ENCODE measurements at places on chromosomes 2 and 18.
A peak's percentile ranks its signal among the peaks of the same experiment; 100 is the strongest.

GRCh38 chr2:152335016-152335725, at the start of gene FMNL2:
FMNL2 (plus strand) TSS chr2:152335174.
- DNase-seq: peak; percentile 84

GRCh38 chr2:11720752-11721151, 25.7 kb upstream of the LPIN1 start:
- DNase-seq: no peak

- DNase-seq: no peak
Measured at GRCh38 chr18:28256166-28256565, 79.2 kb upstream of the CDH2 start.

- DNase-seq: no peak
Measured at GRCh38 chr2:157995117-157995516, 106.6 kb upstream of the UPP2 start.

DNA sequence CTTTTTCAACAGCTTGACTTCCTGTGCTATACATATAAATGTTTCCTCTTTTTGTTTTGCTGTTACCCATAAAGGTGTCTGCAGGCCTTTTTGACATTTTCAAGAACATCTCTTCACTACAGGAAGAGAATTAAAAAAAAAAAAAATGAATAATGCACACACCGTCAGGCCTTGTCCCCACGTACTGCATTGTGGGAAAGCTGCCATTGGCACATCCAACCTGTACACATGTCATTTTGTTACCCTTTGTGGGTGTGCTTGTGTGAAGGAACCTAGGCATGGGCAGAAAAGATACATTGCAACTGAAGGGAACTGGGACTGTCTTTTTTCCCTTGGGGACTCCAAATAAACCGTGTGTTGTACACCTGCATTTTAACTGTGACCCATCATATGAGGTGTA, 16.8 kb upstream of the TMEM37 start:
- DNase-seq: no peak

- no peak for DNase-seq
Measured at GRCh38 chr2:102147935-102148334, 5.4 kb downstream of the IL1R1 start.

GRCh38 chr18:28494151-28494550, 317.2 kb upstream of the CDH2 start:
- no peak for DNase-seq

DNA sequence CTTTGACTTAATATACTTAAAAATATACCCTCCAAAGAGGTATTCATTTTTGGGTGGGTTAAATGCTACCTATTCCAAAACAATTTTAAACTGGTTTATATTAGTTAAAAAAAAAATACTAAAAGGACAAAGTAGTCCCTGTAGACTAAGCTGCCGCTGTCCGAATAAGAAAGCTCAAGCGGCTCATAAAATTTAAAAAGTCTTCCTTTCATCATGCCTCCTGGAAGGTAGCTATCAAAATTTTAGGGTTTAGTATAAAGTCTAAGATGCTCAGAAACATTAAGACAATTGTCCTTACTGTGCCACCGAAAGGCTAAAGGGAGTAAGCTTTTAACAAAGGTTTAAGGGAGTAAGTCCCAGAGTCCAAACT, 440 bp upstream of the UGGT1 start:
- no peak for DNase-seq

- DNase-seq: peak; percentile 65
Measured at GRCh38 chr2:48449073-48449840, 80.7 kb upstream of the STON1 start.

- DNase-seq: no peak
Measured at GRCh38 chr2:200821686-200822245, 10.1 kb downstream of the BZW1 start.

DNA sequence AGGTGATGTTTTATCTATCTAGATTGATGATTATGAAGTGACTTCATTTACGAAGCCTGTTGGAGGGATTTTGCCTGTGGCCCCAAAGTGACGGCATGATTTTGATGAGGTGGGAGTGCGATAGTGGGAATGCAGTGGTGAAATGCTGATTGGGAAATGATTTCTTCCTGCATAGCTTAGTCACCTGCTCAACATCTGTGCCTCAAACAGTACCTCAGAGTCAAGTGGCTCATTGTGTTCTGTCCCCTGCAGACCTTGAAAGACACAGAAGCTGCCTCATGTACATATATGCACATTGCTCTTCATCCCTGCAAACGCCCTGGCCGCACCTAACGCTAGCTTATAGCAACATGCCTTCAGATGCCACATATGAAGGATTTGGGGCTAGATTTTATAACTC, 201.2 kb downstream of the TPGS2 start:
- no peak for DNase-seq

DNA sequence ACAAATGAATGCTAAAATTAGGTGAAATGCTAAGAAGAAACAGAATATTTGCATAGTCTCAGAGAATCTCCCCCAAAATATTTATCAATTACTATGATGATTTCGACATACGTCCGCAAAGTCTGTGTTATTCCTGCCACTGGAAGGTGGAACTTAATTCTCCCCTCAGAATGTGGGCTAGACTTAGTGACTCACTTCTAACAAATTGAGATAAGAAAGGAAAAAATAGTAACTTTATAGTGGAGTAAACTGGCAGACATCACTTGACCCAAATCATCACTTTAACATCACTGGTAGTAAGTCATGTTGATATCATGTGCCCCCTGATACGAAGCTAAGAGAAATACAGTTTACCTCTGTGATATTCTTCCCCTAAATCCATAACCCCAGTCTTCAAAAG, 23.5 kb downstream of the HADHB start:
- peak; percentile 15 for DNase-seq

GRCh38 chr2:138327967-138328366, 173.6 kb upstream of the SPOPL start:
- no peak for DNase-seq

DNA sequence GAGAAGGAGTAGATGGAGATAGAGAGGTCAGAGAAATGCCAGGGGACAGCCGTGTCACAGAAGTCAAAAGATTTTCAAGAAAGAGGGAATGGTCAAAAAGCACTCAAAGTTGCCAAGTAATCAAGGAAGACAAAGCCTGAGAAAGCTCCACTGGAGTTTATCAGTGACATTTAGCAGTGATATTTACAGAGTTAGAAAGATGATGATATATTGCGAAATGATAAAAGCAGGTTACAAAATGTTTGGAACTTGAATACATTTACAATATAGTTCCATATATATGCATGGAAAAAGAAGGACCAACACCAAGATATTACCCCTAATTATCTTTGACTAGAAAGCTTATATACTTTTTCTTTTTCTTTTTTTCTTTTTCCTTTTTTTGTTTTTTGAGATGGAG, 20.4 kb downstream of the ZNF2 start:
- DNase-seq: no peak

DNA sequence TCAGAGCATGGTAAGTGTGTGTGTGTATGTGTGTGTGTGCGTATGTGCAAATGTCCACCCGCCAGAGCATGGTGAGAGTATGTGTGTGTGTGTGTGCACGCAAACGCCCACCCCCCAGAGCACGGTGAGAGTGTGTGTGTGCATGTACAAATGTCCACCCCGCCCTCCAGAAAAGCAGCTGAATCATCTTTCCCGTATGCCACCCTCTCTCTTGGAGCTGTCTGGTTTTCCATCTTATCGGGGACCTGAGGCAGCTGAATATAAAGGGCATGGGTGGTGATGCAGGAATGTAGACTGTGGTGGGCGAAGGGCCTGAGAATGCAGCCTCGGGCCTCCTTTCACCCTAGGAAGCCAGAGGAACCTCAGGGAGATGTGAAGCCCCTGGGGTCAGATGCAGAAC, 66.9 kb downstream of the COPS7B start:
- DNase-seq: no peak

- peak; percentile 9 for DNase-seq
Measured at GRCh38 chr2:95261602-95262001, 12.6 kb upstream of the PROM2 start.

- DNase-seq: no peak
Measured at GRCh38 chr2:71859211-71859847, 288.3 kb downstream of the CYP26B1 start.

DNA sequence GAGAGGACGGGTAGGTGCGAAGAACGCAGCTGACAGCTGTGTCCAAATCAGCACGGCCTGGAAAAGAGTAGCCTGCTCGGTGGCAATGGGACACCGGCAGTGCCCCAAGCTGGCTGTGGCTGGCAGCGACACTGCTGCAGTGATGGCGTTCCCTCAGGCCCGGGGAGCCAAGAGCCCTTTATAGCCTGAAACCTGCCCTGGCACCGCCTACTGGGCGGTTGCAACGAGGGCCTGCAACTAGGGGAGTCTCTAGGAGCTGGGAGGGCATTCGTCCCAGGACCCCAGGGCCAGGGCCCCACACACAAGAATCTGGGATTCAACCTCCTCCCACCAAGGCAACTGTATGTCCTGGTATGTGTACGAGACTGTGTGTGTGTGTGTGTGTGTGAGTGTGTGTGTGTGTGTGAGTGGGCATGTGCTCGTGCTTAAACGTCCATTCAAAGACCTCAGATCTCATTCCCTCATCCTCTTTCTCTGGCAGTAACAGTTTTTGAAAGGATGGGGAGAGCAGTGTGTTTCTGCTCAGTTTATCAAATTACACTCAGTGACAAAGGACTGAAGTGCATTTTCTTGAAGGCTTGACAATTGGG, 6.8 kb upstream of the CYP26B1 start:
- DNase-seq: no peak

DNA sequence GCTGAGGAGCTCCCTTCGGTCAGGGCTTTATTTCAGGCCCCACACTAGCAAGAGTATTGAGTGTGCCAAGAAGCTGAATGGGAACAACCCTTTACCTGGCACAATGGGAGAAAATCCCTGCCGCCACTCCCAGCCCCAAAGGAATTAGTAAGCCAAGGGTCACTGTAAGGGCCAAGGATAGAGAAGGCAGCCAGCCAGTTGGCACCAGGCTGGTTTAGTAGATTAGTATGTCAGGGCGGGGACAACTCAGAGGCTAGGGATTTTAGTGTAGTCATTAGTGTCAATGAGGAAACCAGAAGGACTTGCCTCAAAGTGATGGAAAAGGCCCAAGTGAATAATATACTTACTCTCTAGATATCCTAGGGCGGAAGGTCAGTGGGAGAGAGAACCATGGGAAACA, 34.9 kb upstream of the CYP26B1 start:
- DNase-seq: no peak

- DNase-seq: no peak
Measured at GRCh38 chr18:34951625-34952379, 89.4 kb upstream of the MAPRE2 start.

- DNase-seq: no peak
Measured at GRCh38 chr2:79920512-79921076, 384.0 kb downstream of the LRRTM1 start.

DNA sequence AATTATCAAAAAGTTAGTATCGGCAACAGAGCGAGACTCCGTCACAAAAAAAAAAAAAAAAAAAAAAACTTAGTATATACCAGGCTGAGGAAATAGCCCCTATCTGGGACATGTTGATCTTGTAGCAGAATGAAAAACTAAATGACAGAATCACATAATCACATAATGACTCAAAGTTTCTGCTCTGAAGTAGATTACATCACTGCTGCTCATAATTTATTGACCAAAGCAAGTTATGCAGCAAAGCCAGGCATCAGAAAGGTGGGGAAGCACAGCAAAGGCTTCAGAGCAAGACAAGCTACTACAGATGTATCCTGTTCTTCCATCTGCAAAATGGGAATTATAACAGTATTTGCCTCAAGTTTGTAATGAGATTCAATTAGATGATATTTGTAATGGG, 68.1 kb downstream of the BOD1L2 start:
- no peak for DNase-seq

- peak; percentile 41 for DNase-seq
Measured at GRCh38 chr2:160379399-160379798, 114.2 kb downstream of the RBMS1 start.

DNA sequence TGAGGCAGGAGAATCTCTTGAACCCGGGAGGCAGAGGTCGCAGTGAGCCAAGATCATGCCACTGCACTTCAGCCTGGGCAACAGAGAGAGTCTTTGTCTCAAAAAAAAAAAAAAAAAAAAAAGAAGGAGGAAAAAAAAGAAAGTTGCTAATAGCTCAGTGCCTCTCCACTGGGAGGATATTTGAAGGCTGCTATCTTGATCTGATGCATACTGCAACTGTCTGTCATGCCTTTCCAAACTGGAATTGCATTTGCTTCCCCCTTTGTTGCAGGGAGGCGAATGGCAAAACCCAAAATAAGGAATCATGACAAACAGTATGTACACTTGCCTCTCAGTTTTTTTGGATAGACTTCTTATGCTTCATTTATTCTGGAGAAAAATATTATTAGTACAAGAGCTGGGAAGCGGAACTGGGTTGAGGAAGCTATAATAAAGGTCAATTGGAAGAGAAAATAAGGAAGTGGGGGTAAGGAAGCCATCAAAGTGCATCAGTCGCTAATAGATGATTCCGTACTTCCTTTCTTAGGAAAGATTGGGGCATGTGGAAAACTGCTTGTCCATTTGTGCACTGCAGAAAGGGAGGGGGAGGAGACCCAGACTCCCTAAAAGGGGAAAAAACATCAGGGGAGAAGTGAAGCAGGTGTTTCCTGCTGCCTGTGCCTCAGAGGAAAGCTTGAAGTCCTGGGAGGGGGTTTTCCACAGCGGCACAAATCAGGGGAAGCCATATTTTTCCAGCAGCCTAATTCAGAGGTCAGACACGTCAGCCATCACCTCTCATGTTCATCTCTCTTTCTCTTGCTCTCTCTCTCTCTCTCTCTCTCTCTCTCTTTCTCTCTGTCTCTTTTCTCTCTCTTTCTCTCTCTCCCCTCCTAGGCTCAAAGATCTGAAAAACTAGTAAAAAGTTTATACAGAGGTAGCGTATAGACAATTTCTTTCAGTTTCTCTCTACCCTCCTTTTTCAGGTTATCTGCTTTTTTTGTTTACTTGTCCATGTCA, 301.4 kb upstream of the TNP1 start:
- DNase-seq: no peak

DNA sequence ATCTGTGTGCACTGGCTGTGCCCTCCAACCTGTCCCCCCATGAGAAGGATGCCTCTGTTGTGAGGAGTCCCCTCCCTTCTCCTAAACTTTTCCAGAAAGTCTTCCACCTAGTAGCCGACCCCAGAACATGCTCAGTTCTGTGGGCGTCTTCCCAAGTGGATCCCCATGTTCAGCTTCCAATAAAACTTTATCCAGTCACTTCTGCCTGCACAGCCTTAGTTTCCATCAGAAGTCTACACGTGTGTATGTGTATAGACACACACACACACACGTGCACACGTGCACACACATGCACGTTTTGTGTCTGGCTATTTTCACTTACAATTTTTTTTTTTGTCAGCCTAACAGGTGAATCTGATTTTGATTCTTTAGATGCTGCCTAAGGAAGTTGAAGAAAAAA, 115.1 kb downstream of the RTP5 start:
- DNase-seq: no peak

- DNase-seq: no peak
Measured at GRCh38 chr2:16330571-16330970, 335.1 kb downstream of the CYRIA start.

DNA sequence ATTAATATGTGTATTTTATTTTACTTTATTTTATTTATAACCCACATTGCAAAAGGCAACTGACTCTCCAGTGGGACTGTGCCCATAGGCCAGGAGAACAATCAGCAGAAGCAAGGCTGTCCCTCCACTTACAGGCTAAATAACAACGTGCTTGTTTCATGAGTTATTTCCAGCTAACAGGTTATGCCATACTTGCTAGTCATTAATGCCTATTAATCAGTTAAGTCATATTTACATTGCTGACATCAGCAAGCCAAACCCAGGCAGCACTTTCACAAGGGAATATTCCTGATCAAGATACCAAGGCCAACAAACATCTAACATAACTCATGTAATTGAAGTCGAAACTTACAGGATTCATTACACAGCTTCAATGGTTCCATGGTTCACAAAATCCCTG, 92.1 kb downstream of the EN1 start:
- no peak for DNase-seq
